Stomach (tissue), 19 donors: ENCODE measurements at places on chromosomes 1 and 21.
A peak's percentile ranks its signal among the peaks of the same experiment; 100 is the strongest.

GRCh38 chr1:29236712-29237128 lies 398 bp downstream of the PTPRU start:
- DNase-seq = no peak
- peaks cover 36% of the 10 kb centered on the region for H3K4me1 ChIP-seq
- no peaks in the 10 kb centered on the region for H3K36me3 ChIP-seq
- H3K4me3 ChIP-seq = peak overlapping the region; percentile 70
- H3K27me3 ChIP-seq = peaks cover 38% of the 10 kb centered on the region

DNA sequence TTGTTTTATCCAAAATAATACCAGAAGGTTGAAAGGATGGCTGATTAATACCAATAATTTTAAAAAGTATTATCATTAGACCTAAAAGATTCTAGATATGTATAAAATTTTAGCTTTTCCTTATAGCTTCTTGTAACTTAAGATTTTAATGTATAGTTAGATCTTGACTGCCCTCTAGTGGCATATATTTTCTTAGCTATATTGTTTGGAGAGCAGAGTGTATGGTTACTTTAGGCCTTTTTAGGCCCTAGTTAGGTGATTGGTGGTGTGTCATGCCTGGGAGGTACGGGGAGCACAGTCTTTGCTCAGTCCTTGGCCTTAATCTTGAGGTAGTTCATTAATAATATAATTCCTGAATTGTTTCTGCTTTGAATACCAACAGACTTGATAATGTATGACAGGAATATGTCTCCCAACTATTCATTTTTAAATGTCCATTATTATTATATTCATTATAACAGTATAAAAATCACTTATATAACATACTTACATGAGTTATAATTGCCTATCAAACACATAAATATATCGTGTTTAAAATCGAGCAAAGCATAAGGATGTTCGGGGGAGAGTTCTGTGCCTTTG lies 328.4 kb downstream of the ZP4 start:
- H3K27me3 ChIP-seq = no peaks in the 10 kb centered on the region
- peaks cover 5% of the 10 kb centered on the region for H3K36me3 ChIP-seq
- peak; percentile 82 for DNase-seq
- no peak overlapping the region for H3K4me3 ChIP-seq
- H3K27ac ChIP-seq = no peak overlapping the region
- H3K4me1 ChIP-seq = no peaks in the 10 kb centered on the region

DNA sequence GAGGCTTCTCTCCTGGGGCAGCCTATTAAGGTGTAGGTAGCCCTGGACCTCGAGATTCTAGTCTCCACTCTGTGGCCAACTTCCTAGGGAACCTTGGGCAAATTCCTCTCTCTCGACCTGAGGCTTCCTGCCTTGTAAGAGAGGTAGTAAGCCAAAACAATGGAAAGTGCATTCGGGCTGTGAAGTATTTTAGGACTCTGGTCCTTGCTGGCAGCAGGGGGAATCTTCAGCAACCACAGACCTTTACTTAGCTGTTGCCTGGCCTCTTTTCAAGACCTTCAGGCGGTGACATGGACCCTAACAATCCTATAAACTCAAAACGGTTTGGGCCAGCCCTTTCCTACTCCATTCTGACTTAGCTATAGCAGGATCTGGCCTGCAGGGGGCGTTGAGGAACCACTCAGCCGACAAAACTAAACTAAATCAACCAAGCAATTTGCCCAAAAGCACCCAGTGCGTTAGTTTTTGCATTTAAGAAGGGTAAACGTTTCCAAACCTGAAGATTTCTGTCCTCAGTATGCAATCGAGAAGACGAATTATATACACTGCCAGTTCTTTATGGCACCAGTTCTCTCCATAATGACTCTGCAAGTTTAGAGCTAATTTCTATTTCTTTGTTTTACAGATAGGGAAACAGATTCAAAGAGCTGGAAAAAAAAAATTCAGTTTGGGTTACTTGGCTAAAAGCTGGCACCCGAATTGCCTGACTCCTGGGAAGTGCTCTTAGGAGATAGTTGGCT lies 10.9 kb upstream of the SESN2 start:
- peak overlapping the region; percentile 89 for H3K27ac ChIP-seq
- H3K36me3 ChIP-seq = no peaks in the 10 kb centered on the region
- peaks cover 55% of the 10 kb centered on the region for H3K4me1 ChIP-seq
- DNase-seq = peak; percentile 88
- no peaks in the 10 kb centered on the region for H3K27me3 ChIP-seq
- peak overlapping the region; percentile 16 for H3K4me3 ChIP-seq

- peak; percentile 48 for DNase-seq
- H3K27me3 ChIP-seq = no peaks in the 10 kb centered on the region
- peak overlapping the region; percentile 87 for H3K4me3 ChIP-seq
- peaks cover 77% of the 10 kb centered on the region for H3K4me1 ChIP-seq
- H3K27ac ChIP-seq = peak overlapping the region; percentile 88
- peaks cover 15% of the 10 kb centered on the region for H3K36me3 ChIP-seq
Measured at GRCh38 chr1:54404939-54405897, 976 bp downstream of the SSBP3 start.

DNA sequence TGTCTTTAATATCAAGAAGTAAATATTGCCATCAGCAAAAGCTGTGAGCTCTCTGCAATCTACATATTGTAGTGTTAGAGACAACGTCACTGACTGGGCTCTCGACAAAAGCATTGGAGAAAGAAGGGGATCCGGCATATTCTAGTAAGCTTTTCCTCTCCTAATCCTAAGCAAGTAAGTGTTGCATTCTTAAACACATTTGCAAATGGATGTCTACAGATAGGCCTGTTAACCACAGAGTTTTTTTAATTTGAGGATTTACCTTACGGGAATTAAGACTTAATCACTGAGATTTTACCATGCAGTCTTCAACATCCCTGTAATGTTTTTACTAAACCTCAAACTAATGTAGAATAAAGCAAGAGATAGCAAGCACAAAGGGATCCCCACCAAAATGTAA lies 426.5 kb upstream of the CAMK1G start:
- DNase-seq = no peak
- no peak overlapping the region for H3K4me3 ChIP-seq
- H3K27me3 ChIP-seq = no peaks in the 10 kb centered on the region
- H3K4me1 ChIP-seq = no peaks in the 10 kb centered on the region

DNA sequence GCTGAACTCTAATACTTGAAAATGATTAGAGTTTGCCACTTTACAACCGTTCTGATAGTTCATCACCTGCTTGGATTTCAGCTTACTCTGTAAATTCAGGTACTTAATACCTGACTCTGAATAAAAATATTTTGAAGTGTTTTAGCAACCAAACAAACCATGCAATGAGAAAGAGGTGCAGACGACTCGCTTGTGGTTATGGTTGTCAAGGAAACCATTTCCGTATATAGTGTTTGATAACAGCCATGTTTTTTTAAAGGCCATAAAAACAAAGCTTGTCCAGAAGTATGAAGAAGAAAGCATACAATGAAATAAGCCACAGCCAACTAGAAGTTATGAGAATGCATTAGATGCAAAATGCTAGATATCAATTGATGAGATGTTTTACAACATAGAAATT lies 167.2 kb upstream of the HMCN1 start:
- H3K27me3 ChIP-seq = no peaks in the 10 kb centered on the region
- peaks cover 11% of the 10 kb centered on the region for H3K4me1 ChIP-seq
- no peak for DNase-seq
- no peak overlapping the region for H3K4me3 ChIP-seq

GRCh38 chr1:195096051-195096521 lies 1512.2 kb downstream of the KCNT2 start:
- no peak overlapping the region for H3K27ac ChIP-seq
- no peak overlapping the region for H3K4me3 ChIP-seq
- H3K36me3 ChIP-seq = no peaks in the 10 kb centered on the region
- H3K27me3 ChIP-seq = no peaks in the 10 kb centered on the region
- no peaks in the 10 kb centered on the region for H3K4me1 ChIP-seq

DNA sequence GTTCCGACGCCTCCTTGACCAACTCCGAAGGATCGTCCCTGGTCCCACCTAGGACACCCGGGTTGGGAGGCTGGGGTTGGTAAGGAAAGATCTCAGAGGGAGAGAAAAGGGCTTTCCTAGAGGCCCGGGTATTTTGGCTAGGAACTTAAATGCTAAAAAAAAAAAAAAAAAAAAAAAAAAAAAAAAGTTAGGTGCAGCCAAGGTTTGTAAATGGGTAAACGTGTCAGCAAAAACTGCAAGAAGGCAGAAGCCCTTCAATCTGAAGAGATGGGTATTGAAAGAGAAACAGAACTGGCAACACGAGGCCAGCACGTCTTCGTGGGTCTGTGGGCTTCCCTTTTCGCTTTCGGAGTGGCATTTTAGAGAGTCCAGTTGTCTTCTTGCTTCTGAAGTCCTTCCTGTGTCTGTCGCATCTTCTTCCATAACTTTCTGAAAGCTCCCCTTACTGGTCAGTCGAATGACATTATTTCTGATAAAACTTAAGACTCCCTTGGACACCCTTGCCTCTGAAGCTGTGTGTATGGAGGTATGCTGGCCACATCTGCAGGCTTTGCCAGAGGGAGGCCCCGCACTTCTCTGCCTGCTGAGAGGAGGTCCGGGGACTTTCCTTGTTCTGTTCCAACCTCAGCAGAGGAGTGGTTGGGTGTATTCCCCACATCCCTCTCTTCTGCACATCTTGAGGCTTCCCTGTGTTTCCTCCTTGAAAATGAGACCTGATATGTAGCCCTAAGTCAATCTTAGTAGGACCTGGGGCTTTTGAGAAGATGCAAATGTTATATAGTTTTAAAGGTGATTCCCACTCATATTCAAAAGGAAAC lies 745 bp downstream of the RCSD1 start:
- peaks cover 42% of the 10 kb centered on the region for H3K4me1 ChIP-seq
- H3K4me3 ChIP-seq = peak overlapping the region; percentile 65
- H3K27me3 ChIP-seq = no peaks in the 10 kb centered on the region
- H3K36me3 ChIP-seq = no peaks in the 10 kb centered on the region

DNA sequence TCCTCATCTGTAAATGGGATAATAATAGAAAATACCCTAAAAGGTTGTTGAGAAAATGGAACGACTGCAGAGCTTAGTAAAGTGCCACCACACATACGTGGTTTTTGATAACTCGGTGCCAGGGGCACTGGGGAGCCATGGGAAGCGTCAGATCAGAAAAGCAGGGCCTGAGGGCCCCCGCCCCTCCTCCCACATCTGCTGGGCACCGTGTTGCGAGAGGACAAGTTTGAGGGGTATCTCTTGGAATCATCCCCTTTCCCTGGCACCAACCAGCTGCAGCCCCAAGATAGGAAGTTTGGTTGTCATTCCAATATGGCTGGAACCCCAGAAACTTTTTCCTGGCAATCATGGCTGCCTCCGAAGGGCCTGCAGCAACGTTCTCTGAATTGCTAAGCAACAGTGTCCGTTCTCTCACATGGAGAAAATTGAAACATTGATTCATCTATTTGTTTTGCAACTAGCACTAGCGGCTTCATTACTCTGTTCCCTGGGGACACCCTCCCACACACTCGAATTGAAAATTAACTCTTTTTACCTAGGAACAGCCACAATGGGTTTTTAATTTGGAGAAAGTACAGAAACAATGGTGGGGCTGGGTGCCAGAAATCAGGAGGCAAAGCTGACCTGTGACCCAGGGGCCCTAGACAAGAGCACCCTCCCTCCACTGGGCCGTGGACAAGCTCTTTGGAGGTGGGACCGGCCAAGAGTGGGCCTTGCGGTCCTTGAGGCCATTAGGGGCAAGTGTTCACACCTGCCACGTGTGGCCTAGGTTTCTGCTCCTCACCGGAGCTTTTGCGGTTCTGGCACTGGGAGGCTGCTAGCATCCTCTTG lies 190.0 kb upstream of the VAMP3 start:
- DNase-seq = no peak
- no peak overlapping the region for H3K4me3 ChIP-seq
- H3K36me3 ChIP-seq = no peaks in the 10 kb centered on the region

GRCh38 chr1:212451416-212452322 lies 18.9 kb downstream of the NENF start:
- DNase-seq = no peak
- peaks cover 8% of the 10 kb centered on the region for H3K4me1 ChIP-seq
- no peaks in the 10 kb centered on the region for H3K27me3 ChIP-seq
- H3K27ac ChIP-seq = no peak overlapping the region
- peaks cover 5% of the 10 kb centered on the region for H3K36me3 ChIP-seq

DNA sequence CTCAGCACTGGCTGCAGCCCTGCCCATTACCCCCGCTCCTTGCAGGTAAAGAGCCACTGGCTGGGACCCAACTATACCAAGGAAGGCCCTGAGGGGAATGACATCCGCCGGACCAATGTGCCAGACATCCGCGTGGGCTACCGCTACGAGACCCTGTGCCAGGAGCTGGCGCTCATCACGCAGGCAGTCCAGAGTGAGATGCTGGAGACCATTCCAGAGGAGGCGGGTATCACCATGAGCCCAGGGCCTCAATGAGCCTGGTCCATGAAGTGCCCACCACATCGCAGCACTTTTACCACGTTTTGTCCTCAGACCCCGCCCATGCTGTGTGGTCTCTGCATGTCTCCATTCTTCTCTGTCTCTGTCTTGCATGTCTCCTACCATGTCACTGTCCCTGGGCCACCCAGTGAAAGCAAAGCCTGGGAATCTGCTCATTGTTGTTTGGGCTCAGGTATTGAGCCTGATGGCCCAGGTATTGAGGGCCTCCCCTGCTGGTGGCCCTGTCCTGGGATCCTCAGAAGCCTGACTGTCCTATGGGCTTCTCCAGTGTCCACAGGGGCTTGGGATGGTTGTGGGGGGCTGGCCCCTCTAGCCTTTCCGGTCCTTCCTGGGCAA lies 11.4 kb downstream of the AMPD2 start:
- peaks cover 43% of the 10 kb centered on the region for H3K4me1 ChIP-seq
- no peak for DNase-seq
- H3K27ac ChIP-seq = peak overlapping the region; percentile 38

- H3K36me3 ChIP-seq = no peaks in the 10 kb centered on the region
- H3K4me1 ChIP-seq = no peaks in the 10 kb centered on the region
- no peak overlapping the region for H3K4me3 ChIP-seq
- DNase-seq = no peak
- H3K27me3 ChIP-seq = no peaks in the 10 kb centered on the region
- H3K27ac ChIP-seq = no peak overlapping the region
Measured at GRCh38 chr1:193435781-193436180, 249.4 kb upstream of the B3GALT2 start.

DNA sequence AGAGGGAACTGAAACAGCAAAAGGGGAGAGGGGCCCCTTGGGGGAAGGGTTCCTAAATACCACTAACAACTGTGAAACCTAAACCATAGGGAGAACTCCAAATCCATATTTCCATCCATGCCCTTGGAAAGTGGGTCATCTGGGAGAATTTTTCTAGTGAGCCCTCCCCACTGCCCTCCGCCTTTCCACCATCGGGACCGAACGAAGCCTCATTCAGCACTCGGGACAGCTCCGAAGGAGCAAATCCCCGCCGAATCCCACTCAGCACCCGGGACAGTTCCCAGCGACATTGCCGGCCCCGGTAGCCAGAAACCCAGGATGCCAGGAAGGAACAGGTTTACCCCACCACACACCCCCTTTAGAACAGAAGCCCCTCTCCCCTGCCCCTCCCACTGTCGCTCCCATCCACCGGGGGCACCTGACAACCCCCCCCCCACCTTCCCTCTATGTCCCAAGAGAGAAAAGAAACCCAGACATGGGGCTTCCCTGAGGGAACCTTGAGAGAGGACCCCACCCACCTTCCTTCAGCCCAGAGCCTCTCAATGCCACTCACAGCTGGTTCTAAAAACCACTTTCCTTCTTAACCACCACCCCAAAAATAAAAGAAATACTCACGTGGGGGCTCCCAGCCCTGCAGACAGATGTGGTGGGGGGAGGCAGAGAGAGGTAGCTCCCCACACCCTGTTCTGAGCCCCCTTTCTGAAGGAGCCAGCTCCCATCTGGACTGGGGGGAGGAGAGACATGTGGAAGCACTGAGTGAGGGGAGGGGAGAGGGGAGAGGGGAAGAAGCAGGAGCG lies 4.5 kb downstream of the DLGAP3 start:
- peak; percentile 46 for DNase-seq
- H3K27me3 ChIP-seq = peaks cover 64% of the 10 kb centered on the region
- no peaks in the 10 kb centered on the region for H3K36me3 ChIP-seq
- peaks cover 13% of the 10 kb centered on the region for H3K4me1 ChIP-seq

GRCh38 chr1:40662864-40663263 lies 2.6 kb downstream of the RIMS3 start:
- no peaks in the 10 kb centered on the region for H3K36me3 ChIP-seq
- peaks cover 39% of the 10 kb centered on the region for H3K4me1 ChIP-seq
- no peak overlapping the region for H3K27ac ChIP-seq
